ENCODE measurements at places on chromosomes 6 and 20. TPM values are rescaled to one million over a fixed set of nuclear protein-coding genes. Genes with fewer than 3 reads are reported as not detected.

DNA sequence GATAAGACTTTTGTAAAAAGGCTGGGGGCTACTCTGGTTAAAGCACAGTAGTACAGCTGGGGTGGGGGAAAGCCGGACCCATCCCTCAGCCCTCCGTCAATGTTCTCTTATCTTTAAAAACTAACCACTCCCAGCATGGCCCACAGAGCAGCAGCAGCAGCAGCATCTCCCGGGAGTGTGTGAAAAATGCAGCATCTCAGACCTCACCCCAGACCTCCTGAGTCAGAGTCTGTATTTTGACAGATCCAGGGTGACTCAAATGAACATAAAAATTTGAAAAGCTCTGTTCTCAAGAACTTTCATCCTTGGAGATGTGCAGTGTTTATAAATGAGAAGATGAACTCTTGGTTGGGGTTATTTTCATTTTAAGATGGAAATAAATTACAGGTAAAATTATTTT lies 277.7 kb upstream of the ECI2 start:
- no peak for DNase-seq

Gene LGSN
- total RNA-seq = not detected

GRCh38 chr6:64170316-64170715 lies 534.7 kb downstream of the PHF3 start:
- DNase-seq = no peak

- no peak for DNase-seq
These were observed 21.1 kb downstream of the KIAA1755 start for GRCh38 chr20:38239441-38239840.
